ENCODE measurements at places on chromosomes 5 and 9. TPM values are rescaled to one million over a fixed set of nuclear protein-coding genes. Genes with fewer than 3 reads are reported as not detected.
A peak's percentile ranks its signal among the peaks of the same experiment; 100 is the strongest.

DNA sequence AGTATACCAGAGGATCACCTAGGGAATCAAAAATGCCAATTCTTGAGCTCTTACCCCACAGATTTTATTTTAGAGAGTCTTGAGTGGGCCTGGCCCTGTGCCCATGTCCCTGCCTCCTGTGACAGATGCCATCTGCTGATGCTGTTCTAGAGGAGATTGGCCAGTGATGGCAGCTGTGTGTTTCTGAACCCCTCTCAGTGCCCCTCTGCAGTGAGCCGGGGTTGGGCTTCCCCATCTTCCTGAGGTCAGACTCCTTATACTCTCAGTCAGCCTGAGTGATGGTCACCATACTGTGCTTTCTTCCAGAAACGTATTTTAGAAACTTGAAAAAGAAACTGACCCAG lies 6.1 kb downstream of the PTCD2 start:
- no peak for DNase-seq

DNA sequence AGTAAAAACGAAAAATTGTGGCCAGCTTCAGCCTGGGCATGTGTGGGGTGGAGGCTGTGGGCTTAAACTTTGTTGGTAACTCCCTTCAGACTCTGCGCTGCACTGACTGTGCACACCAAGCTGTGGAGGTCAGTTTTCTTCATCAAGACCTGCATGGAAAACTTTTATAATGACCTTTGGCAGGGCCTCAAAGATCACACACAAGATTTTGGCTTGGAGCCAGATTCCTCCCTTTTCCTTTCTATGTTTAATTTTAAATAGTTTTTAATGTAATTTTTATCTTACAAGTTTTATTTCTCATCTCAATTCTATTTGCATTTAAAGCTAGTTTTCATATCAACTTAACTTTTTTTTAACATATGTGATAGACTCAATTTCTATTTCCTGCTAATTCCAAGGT lies 1211.1 kb upstream of the CDH18 start:
- DNase-seq = no peak

- no peak for DNase-seq
Measured at GRCh38 chr5:150488519-150489359, 19.2 kb upstream of the NDST1 start.

- no peak for DNase-seq
Measured at GRCh38 chr9:74662674-74663073, 165.5 kb downstream of the RORB start.

GRCh38 chr5:72515211-72515610 lies 8.0 kb upstream of the ZNF366 start:
- DNase-seq = no peak

DNA sequence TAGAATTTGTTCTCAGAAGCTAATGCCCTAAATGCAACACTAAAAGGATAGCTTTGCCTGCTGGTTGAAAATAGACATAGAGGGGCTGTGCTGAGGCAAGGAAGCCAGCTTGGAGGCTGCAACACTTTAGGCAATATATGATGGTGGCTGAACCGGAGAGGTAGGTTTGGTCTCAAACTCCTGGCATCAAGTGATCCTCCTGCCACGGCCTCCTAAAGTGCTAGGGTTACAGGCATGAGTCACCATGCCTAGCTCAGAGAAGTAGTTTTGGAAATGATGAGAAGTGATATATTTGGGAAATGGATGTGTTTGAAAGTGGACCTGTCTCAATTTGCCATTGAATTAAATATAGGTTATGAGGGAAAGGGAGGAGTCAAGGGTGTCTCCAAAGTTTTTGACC lies 10.0 kb downstream of the DUSP1 start:
- DNase-seq = no peak

- DNase-seq = no peak
Measured at GRCh38 chr5:141434006-141434405, 3.7 kb downstream of the PCDHGA12 start.

GRCh38 chr5:158616707-158617106 lies 483.0 kb downstream of the EBF1 start:
- DNase-seq = no peak

DNA sequence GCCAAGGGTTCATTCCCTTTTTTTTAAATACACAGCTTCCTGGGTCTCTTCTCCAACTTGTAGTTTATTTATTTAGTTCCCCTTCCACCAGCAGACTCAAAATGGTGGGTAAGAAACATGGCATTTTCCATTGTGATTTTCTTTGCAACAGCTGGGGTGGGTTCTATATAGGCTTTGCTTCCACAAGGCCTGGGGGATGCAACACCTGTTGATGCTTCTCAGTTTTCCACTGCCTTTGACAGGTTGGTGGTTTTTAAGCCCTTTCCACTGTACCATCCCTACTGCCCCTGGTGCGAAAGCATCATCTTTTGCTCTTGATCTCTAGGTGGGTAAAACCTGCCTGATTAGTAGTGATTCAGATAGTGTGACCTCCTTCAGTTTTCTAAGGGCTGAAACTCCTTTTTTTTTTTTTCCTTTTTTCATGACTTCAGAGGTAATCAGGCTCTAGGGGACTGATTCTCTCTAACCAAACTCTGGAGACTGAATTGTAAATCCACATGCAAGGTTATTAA lies 8.5 kb downstream of the KDM3B start:
- DNase-seq = no peak

- no peak for DNase-seq
Measured at GRCh38 chr9:135951889-135952663, 9.1 kb downstream of the UBAC1 start.

DNA sequence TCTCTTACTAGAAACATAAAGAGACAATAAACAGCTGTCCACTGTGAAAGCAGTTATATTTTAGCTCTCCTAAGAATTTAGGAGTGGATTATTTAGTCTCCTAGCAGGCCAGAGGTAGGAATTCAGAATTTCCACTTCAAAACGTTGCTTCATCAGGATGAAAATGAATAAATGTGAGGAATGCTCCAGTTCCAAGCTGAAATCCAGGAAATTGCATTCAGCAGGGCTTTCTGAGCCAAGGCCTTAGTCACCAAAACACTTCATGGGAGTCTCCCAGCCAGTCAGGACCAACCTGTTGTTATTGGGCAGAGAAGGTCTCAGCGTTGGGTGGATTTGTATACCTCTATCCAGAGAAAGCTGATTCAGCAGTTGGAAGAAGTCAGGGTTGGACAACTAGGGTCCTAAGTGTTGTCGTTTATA lies 1040.3 kb downstream of the TLE1 start:
- no peak for DNase-seq

DNA sequence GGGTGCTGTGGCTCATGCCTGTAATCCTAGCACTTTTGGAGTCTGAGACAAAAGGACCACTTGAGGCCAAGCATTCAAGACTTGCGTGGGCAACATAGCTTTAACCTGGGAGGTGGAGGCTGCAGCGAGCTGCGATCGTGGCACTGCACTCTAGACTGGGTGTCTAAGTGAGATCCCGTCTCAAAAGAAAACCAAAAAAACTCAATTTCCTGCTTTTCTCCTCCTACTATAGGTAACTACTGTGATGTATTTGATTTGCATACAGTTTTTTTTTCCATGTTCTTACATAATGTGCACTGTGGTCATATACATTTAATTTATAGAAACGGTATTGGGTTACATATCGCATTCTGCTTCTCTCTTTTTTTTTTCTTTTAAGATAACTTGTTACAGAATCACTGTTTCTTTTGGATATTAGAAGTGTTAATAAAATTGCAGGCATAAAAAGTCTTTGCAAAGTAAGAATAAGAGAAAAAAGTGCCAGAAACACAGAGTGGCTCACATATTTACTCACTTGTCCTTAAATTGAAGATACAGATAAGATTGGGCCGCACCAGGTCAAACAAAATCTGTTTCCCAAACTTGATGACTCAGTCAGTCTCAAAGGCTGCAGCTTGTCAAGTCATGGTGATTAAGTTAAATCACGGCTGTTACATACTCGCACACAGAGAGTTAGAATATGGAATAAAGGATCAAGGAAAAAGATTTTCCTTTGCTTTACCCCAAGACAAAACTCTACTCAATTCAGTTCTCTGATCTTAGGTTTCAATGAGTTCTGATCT lies 2.0 kb upstream of the PTGR1 start:
- DNase-seq = no peak

DNA sequence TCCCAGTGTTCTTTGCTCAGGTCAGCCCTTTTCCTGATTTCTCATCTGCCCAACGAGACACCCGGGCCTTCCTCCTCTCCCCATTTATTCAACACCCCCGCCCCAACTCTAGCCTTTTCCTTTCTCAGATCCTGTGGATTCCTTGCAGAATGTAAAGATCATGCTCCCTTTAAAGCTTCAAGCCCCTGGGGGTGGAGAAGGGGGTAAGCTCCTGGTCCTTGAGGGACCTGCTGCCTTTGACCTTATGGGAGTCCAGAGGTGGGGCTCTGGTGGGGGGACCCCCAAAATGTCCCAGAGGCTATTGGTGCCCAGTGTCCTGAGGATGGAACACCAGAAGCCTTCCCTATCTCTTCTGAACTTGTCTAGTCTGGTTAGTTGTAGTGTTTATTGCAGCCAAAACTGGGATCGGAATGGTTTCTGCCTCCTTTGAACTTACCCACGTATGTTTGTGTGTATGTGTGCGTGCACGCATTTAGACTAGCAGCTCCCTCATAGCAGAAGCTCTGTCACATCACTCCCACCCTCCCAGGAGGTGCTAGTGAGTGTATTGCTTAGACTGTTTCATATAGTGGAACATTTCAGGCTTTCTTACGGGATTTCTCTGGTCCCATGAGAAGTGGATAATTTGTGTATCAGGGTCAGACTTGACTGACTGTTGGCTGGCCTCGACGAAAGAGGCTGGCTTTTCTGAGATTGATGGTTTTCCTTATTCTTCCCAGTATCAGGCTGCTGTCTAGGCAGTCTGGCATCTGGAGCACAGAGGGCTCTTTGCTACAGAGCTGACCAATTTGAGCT lies 1.1 kb downstream of the GALNT10 start:
- peak; percentile 41 for DNase-seq

GRCh38 chr5:131521252-131521651 lies 113.8 kb downstream of the RAPGEF6 start:
- DNase-seq = no peak

DNA sequence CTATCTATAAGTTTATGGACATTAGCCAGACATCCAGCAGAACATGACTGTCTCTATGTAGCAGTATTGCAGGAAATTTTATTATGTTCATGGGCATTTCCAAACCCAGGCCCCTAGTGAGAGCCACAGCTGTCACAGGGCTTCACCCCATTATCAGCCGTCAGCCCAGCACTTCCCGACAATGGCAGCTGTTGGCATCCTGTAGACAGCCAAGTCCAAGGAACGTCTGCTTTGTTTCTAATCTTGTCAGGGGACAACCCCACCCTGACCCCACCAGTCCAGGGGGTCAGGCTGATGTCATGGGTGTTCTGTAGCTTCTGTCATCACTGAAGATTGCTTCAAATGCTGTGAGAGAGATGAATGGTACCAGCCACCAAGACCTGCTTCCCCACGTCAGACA lies 565.3 kb upstream of the BRINP1 start:
- DNase-seq = no peak

DNA sequence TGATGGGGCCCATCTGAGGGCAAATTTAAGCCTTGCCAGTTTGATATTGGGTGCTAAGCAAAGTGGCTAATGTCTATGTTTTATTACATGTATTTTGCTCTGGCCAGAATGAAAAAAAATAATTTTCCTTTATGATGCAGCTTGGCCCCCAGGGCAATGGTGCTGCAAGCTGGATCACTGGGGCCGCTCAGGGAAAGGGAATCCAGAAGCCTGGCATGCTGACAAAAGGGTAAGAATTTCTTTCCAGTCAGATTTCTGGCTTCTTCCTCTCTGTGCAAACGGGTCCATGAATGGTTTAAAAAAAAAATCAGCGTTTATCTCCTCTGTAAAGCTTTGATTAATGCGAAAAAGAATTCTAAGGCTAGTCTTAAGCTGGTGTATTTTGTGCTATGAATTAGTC lies 138.4 kb downstream of the MAPKAP1 start:
- no peak for DNase-seq

DNA sequence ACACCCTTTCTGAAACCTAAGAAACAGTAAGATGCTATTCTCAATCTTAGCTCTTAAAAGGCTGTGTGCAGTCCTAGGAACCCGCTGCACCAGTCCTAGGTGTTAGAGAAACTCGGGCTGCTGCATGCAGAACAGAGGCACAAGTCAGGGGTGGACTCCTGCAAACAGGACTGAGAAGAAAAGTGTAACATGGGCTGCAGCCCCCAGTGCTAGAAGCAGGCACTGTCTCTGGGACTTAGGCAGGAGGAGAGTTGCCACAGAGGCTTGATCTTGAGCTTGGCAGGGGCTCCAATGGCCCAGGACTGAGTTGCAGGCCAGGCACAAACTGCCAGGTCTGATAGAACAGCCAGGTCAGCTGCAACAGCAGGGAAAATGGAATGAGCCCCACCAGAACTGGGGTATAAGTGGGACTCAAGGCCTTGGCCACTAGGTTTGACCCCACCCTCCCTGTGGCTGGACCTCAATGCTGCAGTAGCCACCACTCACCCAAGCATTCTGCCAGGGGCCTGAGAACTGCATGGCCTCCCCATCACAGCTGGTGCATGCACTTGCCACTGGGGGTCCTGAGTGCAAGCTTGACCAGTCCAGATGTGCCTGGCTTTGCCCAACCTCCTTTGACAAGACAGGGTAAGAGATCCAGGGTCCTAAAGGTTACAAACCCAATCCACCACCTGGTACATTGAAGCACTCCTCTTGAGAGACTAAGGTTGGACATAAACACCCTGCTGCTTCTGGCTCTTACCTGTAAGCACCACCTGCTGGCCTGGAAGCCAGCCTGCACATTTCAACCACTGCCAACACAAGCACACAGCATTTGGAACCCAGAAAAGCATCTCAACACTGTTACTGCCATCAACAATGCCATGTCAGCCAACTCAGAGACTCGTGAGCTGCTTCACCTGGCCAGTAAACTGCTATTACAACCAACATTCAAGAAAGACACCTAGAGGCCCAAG lies 103.3 kb downstream of the FBXL17 start:
- no peak for DNase-seq

DNA sequence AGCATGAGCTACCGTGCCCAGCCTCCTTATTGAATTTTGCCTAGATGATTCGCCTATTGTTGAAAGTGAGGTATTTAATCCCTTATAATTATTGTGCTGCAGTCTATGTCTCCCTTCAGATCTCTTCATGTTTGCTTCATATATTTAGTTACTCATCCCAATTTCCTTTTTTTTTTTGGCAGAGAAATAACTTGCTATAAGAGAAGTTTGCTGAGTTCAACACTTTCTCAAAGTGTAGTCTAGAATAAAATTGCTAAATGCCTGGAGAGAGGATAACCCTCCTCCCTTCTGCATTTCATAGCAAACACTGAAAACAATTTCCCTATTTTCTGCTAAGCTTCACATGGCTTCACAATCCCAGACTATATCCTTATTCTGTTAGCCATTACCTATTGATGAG lies 136.6 kb upstream of the CD180 start:
- DNase-seq = no peak

GRCh38 chr5:150780816-150781221 lies 2.3 kb downstream of the SMIM3 start:
- DNase-seq = no peak

GRCh38 chr9:79616971-79617370 lies 45.2 kb downstream of the TLE4 start:
- no peak for DNase-seq

- no peak for DNase-seq
Measured at GRCh38 chr5:2001300-2001699, 118.6 kb upstream of the IRX4 start.

The RASEF gene
- polyA plus RNA-seq = 0.12 TPM

The ZNF79 gene
- 10.8 TPM for polyA plus RNA-seq

The PPIC gene
- polyA plus RNA-seq = not detected

The PCDHB6 gene
- polyA plus RNA-seq = not detected

The SPATA9 gene
- polyA plus RNA-seq = not detected

The LCP2 gene
- 295 TPM for polyA plus RNA-seq

The DMGDH gene
- polyA plus RNA-seq = 0.35 TPM

The MRPS27 gene
- polyA plus RNA-seq = 35.2 TPM

The IFNA13 gene
- not detected for polyA plus RNA-seq

All from naive thymus-derived CD4-positive, alpha-beta T cell (primary cell).